ENCODE measurements at places on chromosomes 6 and 20. TPM values are rescaled to one million over a fixed set of nuclear protein-coding genes. Genes with fewer than 3 reads are reported as not detected.

GRCh38 chr6:111703723-111704122, 98.0 kb upstream of the TRAF3IP2 start:
- H3K36me3 ChIP-seq: peaks cover 2% of the 10 kb centered on the region
- no peaks in the 10 kb centered on the region for H3K4me1 ChIP-seq
- H3K4me3 ChIP-seq: no peak overlapping the region
- no peaks in the 10 kb centered on the region for H3K27me3 ChIP-seq

GRCh38 chr20:38098952-38099351, 65.4 kb downstream of the RPRD1B start:
- no peak overlapping the region for H3K27ac ChIP-seq
- H3K36me3 ChIP-seq: no peaks in the 10 kb centered on the region
- H3K27me3 ChIP-seq: no peaks in the 10 kb centered on the region
- peaks cover 6% of the 10 kb centered on the region for H3K4me1 ChIP-seq
- DNase-seq: no peak

DNA sequence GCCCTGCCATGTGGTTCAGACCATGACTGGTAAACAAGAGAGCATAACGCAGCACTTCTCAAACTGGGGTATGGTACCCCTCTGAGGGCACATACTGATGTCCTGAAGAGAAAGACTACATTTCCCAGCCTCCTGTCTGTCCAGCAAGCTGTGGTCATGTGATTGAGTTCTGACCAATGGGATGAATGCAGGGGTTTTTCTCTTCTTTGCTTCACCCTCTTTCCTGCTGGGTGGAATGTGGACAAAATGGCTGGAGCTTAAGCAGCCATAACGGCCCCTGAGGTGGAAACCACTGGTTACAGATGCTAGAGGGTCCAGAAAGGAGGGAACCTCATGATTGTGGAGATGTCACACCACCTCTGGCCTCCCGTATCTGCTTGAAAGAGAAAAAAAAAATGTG, 19.4 kb upstream of the KCNB1 start:
- no peaks in the 10 kb centered on the region for H3K36me3 ChIP-seq
- H3K27ac ChIP-seq: no peak overlapping the region
- no peak overlapping the region for H3K4me3 ChIP-seq
- peak; percentile 56 for DNase-seq
- peaks cover 6% of the 10 kb centered on the region for H3K27me3 ChIP-seq

GRCh38 chr20:7500231-7500663, 440.0 kb downstream of the HAO1 start:
- H3K27me3 ChIP-seq: no peaks in the 10 kb centered on the region
- no peaks in the 10 kb centered on the region for H3K36me3 ChIP-seq
- H3K4me1 ChIP-seq: no peaks in the 10 kb centered on the region
- no peak overlapping the region for H3K4me3 ChIP-seq
- DNase-seq: no peak
- H3K27ac ChIP-seq: no peak overlapping the region

DNA sequence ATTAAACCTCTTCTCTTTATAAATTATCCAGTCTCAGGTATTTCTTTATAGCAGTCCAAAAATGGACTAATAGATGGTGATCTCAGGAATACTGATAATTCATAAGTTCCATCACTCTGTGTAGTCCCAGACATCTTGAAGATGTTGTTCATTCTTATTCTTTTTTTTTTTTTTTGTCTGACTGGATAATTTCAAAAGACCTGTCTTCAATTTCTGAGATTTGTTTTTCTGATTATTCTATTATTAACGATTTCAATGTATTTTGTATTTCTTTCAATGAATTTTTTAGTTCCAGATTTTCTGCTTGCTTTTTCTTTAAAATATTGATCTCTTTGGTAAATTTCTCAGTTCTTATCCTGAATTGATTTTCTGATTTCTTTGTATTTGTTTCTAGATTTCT, 29.7 kb upstream of the ZNF337 start:
- H3K4me1 ChIP-seq: no peaks in the 10 kb centered on the region
- no peaks in the 10 kb centered on the region for H3K36me3 ChIP-seq
- DNase-seq: no peak
- no peak overlapping the region for H3K4me3 ChIP-seq
- H3K27ac ChIP-seq: no peak overlapping the region

DNA sequence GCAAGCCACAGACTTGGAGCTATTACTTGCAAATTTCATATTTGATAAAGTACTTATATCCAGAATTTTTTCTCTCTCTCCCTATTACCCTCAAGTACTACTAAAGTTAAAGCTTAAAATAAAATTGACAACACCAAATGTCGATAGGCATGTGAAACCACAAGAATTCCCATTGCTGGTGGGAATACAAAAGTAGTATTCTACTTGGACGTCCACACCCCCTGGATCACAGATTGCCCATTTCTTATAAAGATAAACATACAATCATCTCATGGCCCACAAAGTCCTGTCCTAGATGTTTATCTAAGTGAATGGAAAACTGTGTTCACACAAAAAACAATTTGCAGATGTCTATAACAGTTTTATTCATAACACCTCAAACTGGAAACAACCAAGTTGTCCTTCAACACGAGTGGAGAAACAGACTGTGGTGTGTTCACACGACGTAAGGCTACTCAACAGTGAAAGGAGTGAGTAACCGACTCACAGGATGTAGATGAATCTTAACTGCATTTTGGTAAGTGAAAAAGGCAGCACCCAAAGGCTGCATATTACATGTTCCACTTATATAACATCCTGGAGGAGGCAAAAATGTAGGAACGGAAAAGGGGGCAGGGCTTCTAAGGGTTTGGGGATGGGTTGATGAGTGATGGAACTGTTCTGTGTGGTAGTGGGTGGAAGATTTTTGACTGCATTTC, 297.4 kb downstream of the THBS2 start:
- DNase-seq: peak; percentile 61
- H3K27me3 ChIP-seq: no peaks in the 10 kb centered on the region
- H3K27ac ChIP-seq: peak overlapping the region; percentile 90
- no peaks in the 10 kb centered on the region for H3K36me3 ChIP-seq
- peaks cover 50% of the 10 kb centered on the region for H3K4me1 ChIP-seq

GRCh38 chr20:56429941-56430340, 17.9 kb downstream of the CASS4 start:
- H3K4me3 ChIP-seq: no peak overlapping the region
- no peaks in the 10 kb centered on the region for H3K36me3 ChIP-seq
- H3K4me1 ChIP-seq: peaks cover 29% of the 10 kb centered on the region
- no peaks in the 10 kb centered on the region for H3K27me3 ChIP-seq
- no peak overlapping the region for H3K27ac ChIP-seq

DNA sequence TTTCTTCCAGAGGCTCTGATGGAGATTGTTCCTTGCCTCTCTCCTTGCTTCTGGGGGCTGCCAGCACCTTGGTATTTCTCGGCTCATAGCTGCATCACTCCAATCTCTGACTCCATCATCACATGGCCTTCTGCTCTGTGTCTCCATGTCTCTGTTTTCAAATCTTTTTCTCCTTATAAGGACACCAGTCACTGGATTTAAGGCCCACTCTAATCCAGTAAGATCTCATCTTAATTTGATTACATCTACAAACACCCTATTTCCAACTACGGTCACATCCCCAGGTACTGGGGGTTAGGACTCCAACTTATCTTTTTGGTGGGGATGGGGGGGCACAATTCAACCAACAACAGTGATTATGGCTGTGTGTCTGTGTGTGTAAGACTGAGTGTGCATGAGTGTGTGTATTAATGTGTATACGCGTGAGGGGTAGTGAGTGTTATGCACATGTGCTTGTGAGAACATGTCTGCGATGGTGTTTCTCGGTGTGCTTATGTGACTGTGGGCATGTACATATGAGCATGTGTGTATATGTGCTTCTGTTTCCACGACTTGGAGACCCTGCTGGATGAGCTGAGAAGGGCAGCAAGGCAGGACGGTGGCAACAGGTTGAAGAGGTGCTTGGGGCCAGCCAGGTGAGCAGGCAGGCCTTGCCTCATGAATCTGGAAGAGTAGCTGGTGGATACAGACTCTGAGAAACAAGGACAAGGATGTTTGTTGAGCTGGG, 130.5 kb downstream of the MRPL14 start:
- H3K4me1 ChIP-seq: no peaks in the 10 kb centered on the region
- DNase-seq: no peak
- H3K4me3 ChIP-seq: no peak overlapping the region
- no peak overlapping the region for H3K27ac ChIP-seq
- H3K36me3 ChIP-seq: no peaks in the 10 kb centered on the region

GRCh38 chr6:134352786-134353480, 35.0 kb upstream of the SGK1 start:
- H3K4me3 ChIP-seq: no peak overlapping the region
- H3K27ac ChIP-seq: no peak overlapping the region
- no peak for DNase-seq
- H3K4me1 ChIP-seq: no peaks in the 10 kb centered on the region
- H3K36me3 ChIP-seq: no peaks in the 10 kb centered on the region

- H3K36me3 ChIP-seq: no peaks in the 10 kb centered on the region
- peaks cover 5% of the 10 kb centered on the region for H3K4me1 ChIP-seq
- H3K27me3 ChIP-seq: no peaks in the 10 kb centered on the region
- H3K4me3 ChIP-seq: no peak overlapping the region
- no peak overlapping the region for H3K27ac ChIP-seq
- DNase-seq: peak; percentile 46
Measured at GRCh38 chr6:24274441-24275083, 83.3 kb downstream of the DCDC2 start.

- H3K27ac ChIP-seq: no peak overlapping the region
- DNase-seq: no peak
- H3K36me3 ChIP-seq: no peaks in the 10 kb centered on the region
- H3K4me3 ChIP-seq: no peak overlapping the region
- no peaks in the 10 kb centered on the region for H3K27me3 ChIP-seq
- no peaks in the 10 kb centered on the region for H3K4me1 ChIP-seq
Measured at GRCh38 chr6:86888301-86888700, 49.0 kb upstream of the HTR1E start.

- H3K27ac ChIP-seq: no peak overlapping the region
- no peaks in the 10 kb centered on the region for H3K27me3 ChIP-seq
- DNase-seq: peak; percentile 63
- peaks cover 50% of the 10 kb centered on the region for H3K4me1 ChIP-seq
- H3K36me3 ChIP-seq: no peaks in the 10 kb centered on the region
- no peak overlapping the region for H3K4me3 ChIP-seq
Measured at GRCh38 chr20:41359541-41360011, 7.0 kb downstream of the EMILIN3 start.

DNA sequence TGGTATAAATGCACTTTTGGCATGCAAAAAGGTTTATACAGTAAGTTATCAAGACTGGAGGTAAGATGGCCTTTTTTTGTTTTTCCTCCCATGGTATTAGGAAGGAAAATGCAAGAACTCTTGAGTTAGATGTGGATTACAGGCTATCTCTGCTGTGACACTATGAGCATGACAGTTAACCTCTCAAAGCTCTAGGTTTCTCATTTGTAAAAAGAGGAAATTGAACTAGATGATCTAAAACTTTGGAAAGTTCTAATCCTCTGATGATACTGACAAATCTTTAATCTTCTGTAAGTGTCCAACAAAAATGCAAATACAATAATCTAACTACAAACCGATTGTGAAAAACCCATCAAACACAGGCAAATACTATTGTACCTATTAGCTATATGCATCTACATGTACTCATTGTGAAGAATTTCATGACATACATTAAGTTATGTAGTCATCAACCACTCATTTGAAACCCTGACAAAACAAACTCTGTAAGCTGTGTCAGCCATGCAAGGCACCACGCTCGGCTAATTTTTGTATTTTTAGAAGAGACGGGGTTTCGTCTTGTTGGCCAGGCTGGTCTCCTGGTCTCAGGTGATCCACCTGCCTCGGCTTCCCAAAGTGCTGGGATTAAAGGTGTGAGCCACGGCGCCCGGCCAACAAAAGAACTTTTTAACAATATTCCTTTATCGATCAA, 4.2 kb downstream of the CDK19 start:
- DNase-seq: no peak
- H3K4me1 ChIP-seq: peaks cover 4% of the 10 kb centered on the region
- peaks cover 4% of the 10 kb centered on the region for H3K36me3 ChIP-seq
- no peak overlapping the region for H3K4me3 ChIP-seq

- DNase-seq: no peak
- no peaks in the 10 kb centered on the region for H3K27me3 ChIP-seq
- H3K36me3 ChIP-seq: no peaks in the 10 kb centered on the region
- H3K4me3 ChIP-seq: no peak overlapping the region
Measured at GRCh38 chr6:36118550-36119107, 11.7 kb upstream of the MAPK13 start.

DNA sequence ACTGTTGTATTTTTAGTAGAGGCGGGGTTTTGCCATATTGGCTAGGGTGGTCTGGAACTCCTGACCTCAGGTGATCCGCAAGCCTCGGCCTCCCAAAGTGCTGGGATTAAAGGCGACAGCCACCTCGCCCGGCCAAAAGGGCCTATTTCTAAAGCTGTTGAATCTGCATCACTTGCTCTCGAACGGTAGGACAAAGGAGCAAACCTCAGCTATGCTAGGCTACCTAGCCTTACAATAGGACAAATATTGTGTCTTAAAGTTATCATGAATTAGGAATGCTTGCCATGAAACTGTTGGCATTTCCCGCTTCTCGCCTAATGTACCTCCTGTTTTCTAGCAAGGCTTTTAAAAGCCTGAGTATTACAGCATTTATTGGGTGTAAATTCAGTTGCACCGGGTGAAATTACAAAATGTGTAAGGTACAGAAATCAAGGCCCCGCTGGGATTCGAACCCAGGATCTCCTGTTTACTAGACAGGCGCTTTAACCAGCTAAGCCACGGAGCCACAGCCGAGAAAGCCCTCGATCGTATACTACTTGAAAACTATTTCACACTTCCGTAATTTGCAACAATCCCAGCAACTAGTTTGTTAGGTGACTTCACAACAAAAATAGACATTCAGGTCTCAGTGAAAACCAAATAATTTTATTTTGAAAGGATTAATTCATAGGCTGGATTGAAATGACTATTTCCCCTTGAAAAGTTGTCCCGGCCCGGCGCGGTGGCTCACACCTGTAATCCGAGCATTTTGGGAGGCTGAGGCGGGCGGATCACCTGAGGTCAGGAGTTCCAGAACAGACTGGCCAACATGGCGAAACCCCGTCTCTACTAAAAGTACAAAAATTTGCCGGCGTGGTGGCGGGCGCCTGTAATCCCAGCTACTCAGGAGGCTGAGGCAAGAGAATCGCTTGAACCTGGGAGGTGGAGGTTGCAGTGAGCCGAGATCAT, 211.6 kb upstream of the ZNF184 start:
- H3K27me3 ChIP-seq: no peaks in the 10 kb centered on the region
- no peak overlapping the region for H3K27ac ChIP-seq
- DNase-seq: peak; percentile 13
- no peak overlapping the region for H3K4me3 ChIP-seq
- no peaks in the 10 kb centered on the region for H3K36me3 ChIP-seq

GRCh38 chr6:163671355-163671754, 256.8 kb downstream of the QKI start:
- H3K27me3 ChIP-seq: 0 out of 2 replicates have a peak, but pooled peaks cover 3% of the 10 kb centered on the region
- no peaks in the 10 kb centered on the region for H3K36me3 ChIP-seq
- no peak for DNase-seq
- H3K27ac ChIP-seq: no peak overlapping the region

VGLL2 gene
- 5.7 TPM for total RNA-seq

TSHZ2 gene
- not detected for total RNA-seq

SPEF1 gene
- total RNA-seq: 0.08 TPM

C20orf141 gene
- total RNA-seq: not detected

FAM162B gene
- not detected for total RNA-seq

TEAD3 gene
- 8.4 TPM for total RNA-seq

OR2J3 gene
- not detected for total RNA-seq

PTPRT gene
- 0.94 TPM for total RNA-seq

IL17F gene
- total RNA-seq: not detected

EIF6 gene
- 142 TPM for total RNA-seq

SEL1L2 gene
- not detected for total RNA-seq
